Upper lobe of right lung (tissue), 1 donor: ENCODE measurements at places on chromosomes 11 and 22. TPM values are rescaled to one million over a fixed set of nuclear protein-coding genes. Genes with fewer than 3 reads are reported as not detected.

The RFPL1 gene
- total RNA-seq, result not detected

The C11orf65 gene
- 0.46 TPM for total RNA-seq

The GNG3 gene
- not detected for total RNA-seq

The UBQLNL gene
- 0.72 TPM for total RNA-seq

The IFITM10 gene
- total RNA-seq, result 7.9 TPM

The GDPD4 gene
- total RNA-seq, result not detected

The ARVCF gene
- total RNA-seq, result 25.4 TPM

The TMEM258 gene
- total RNA-seq, result 94.0 TPM
